Uterus (tissue), 4 donors: ENCODE measurements at places on chromosomes 3 and 15. TPM values are rescaled to one million over a fixed set of nuclear protein-coding genes. Genes with fewer than 3 reads are reported as not detected.

Gene GOLGA8N
- 3.8 TPM for total RNA-seq

Gene FBXW12
- 0.37 TPM for total RNA-seq

Gene CNTN3
- total RNA-seq: 14.7 TPM

GRCh38 chr15:38499651-38500050 lies 45.7 kb downstream of the FAM98B start:
- DNase-seq: no peak

DNA sequence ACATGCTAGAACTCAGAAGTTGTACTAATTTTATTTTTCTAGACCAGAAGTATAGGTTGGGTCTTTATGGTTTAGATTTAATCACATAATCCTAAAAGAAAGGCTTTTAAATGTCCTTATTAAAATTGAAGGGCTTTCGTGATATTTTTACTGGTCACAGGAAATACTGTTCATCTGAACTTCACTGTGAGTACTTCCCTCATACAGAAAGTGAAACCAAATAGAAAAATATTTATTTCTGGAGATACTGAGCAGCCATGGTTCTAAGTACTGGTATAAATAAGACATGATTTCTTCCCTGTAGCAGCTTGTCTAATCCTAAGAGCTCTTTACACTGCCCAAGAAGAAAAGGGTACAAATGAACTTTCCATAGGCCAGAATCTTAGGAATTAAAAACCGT lies 2.0 kb downstream of the SNRK start:
- DNase-seq: no peak

DNA sequence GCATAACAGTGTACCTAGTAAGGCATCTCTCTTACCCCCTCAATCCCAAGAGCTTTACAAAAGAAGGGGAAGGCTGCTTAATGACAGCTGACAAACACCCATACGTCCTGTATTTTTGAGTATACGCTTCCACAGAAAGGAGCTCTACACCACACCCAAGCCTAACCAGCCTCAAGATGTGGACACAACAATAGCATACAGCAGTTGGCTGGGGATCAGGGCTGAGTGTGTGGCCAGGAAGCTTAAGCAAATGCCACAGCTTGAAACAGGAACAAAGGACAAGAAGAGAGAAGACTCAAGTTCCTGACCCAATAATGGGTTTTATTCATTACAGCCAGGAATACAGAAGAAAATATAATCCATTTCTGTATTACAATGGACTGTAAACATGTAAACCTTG lies 6.9 kb downstream of the HEXA start:
- DNase-seq: no peak

Gene C3orf20
- total RNA-seq: 0.73 TPM

DNA sequence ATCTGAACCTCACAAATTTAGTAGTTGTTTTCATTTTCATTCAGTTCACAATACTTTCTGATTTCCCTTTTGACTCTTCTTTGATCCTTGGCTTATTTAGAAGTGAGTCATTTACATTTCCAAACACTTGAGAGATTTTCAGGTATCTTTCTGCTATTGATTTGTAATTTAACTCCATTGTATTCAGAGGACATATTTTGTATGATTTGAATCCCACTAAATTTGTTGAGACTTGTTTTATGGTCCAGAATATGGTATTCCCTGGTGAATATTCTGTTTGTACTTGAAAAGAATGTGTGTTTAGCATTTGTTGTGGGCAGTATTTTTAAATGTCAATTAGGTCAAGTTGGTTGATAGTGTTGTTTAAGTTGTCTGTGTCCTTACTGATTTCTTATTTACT lies 29.6 kb downstream of the FAN1 start:
- no peak for DNase-seq

DNA sequence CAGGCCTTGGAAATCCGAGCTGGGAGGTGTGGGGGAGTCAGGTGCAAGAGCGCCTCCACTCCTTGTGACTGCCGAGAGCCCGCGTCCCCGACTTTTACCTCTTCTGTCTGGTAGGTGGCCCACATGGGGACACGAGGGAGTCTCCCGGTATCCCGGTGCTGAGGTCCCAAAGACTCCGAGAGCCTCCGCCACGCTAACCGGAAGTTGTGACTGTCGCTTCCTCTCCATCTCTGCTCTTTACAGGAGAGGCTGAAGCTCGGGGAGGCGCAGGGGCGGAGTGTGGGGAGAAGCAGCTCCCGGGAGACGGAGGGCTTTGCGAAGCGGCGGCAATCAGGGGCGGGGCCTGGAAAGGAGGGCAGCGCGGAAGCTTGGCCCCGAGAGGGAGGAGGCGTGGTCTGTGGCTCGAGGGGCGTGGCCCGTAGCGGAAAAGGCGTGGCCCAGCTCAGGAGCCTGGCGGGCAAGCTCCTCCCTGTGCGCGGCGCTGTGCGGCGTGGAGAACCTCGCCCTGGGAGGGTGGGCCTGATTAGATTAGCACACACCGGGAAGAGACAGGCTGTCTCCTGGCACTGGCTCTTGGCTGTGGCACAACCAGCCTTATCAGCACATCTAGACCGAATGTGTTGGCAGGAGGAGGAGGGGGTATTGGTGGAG lies 143.9 kb downstream of the GABRB3 start:
- DNase-seq: peak; percentile 22

- DNase-seq: no peak
Measured at GRCh38 chr3:85427467-85427866, 468.7 kb downstream of the CADM2 start.

- no peak for DNase-seq
Measured at GRCh38 chr3:160134454-160134853, 90.8 kb upstream of the C3orf80 start.

DNA sequence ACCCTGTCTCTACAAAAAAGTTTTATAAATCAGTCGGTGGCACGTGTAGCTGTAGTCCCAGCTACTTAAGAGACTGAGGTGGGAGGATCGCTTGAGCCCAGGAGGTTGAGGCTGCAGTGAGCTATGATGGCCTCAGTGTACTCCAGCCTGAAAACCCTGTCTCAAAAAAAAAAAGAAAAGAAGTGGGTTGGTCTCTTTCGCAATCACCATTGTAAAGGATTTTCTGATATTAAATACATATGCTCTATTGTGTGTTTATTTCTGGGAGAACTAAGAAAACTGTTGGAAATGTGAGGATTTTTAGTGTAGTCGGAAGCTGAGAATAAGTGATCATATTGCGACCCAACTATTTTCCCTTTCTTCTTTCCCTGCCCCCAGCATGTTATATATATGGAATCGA lies 7.5 kb downstream of the ZNF710 start:
- no peak for DNase-seq

DNA sequence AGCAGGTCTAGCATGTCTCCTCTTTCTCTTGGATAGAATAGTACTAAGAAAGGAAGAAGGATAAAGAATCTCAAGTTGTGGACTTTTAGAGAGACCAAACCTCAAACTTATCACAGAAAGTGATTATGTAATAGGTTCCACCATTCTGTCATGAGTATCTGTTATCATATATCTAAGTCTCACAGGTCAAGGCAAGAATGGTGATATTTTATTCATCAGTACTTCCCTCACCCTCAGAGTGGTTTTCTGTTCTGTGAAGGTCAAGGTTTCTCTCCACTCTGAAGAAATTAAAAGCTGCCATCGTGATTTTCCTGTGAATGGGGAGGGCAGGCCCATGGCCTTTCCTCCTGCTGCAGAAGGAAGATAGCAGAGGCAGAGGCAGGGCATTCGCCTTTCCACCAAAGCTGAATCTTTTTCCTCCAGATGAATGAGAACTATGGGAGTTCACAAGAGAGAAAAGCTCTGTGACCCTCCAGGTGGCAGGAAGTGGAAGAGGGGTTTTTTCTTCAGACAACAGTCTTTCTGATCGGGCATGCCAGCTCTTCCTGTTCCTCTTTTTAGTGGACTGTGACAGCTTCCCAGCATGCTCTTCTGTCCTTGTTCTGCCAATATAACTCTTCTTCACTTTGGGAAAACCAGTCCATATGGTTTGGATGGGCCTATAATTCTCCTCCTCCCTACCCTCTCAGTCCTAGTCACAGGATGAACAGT lies 37.1 kb upstream of the CCK start:
- DNase-seq: no peak

DNA sequence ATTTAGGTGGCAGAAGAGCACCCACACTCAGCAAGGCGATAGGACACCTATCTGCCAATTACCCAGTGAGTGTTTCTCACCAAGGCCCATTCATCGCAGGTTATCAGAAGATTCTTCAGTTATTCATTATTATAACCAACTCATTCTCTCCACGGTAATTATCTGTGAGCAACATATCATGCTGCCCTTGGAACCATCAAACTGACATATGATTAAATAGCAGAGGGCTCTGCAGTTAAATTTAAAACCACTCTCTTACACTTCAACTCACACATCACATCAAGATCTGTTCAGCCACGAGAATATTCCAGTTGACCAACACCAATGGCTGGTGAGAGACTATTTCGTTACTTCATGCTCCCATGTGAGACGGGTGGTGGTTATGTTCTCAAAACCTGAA lies 489.3 kb downstream of the ERC2 start:
- no peak for DNase-seq

DNA sequence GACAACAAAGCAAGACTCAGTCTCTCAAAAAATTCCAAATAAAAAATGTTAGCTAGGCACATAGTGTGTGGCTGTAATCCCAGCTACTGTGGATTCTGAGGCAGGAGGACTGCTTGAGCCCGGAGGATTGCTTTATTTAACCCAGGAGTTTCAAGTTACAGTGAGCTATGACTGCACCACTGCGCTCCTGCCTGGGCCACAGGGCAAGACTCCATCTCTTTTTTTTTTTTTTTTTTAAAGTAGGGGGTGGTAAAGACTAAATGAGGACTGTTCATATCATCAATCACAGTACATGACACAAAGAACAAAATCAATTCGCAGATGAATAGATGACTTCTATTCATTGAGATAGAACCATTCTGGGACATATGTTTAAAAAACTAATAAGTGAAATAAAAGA lies 48.1 kb downstream of the ACAP2 start:
- no peak for DNase-seq

DNA sequence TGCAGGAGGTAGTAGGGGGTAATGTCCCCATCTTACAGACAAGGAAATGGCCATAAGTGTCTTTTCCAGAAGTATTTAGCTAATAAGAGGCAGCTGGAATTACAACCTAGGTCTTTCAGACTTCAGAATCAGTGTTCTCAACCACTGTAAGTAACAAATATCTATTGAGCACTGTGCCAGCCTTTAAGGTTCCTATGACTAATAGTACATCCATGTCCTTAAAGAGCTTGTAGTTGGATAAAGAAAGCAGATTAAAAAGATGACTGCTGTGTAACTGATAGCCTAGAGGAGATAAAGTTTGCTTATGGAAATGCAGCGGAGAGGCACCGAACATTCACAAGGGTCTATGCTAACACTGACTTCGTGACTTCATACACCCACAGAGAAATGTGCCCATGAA lies 136.0 kb downstream of the KCNMB2 start:
- DNase-seq: no peak

DNA sequence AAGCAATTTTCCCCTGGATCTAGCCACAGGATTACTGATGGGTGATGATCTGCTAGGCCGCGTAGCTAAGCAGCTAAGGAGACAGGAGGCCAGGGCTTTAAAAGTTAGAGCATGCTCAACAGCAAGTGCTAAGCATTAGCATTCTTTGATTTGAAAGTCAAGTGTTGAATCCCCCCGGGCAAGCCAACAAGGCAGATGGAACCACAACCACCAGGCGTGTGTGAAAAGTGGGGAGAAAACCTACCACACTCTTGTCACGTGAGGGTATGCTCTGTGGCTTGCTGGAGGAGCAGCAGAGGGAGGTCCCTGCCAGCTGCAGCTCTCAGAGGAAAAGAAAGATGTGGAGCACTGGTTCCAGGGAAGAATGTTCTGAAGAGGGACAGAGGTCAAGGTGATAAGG lies 20.9 kb downstream of the SLC51A start:
- DNase-seq: no peak

DNA sequence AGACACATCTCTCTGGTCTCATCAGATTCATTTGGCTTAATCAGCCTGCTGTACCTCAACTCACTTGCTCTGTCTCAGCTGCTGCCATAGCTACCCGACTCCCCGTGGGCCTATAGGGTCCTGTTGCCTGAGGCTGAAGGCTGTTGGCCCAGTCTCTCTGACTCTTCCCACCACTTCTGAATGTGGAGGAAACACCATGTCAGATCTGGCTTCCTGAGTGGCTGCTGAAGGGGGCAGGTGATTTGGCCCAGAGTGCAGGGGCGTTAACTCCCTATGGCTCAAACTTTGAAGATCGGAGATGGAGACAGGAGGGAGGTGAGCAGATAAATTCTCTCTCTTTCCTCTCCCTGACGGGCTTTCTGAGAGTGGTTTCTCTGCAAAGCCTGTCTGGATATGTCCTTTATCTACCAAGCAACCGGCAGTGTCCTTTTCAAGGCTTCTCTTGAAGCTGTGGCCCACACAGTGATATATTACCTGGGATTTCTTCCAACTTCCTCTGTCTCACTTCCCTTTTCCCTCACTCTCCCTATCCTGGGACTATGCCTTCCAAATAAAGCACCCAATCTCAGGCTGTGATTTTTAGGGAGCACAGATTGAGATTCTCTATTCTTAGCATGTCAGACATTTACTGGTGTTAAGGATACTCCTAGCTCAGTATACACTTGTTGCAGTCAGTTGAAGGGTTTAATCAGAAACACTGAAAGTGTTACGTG lies 334.9 kb upstream of the TBC1D5 start:
- no peak for DNase-seq

DNA sequence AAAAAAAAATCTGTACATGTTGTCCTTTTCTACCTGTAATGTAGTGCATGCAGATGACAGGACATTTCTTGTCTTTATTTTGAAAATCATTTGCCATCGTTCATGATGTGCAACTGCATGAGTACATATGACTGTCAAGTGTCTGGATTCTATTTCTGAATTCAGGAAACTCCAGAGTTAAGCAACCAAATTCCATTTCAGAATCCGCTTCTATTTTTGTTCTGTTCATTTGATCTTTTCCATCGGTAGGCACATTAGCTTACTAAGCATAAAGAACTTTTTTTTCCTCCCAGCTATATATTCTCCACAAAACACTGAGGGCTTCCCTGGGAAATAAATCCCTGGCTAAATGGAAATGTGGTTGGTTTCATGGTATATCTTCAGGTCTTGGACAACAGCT lies 365.6 kb downstream of the PTPRG start:
- no peak for DNase-seq
